Activated T-helper 2 cell treated with anti-CD3 and anti-CD28 coated beads, Interferon-gamma antibody, Interleukin-2, Interleukin-4, amounts not matched to agents 10 μg/mL and 5 μg/mL and 100 μg/mL, durations not matched to agents 14 hours and 24 hours and 36 hours (primary cell): ENCODE measurements at places on chromosomes 13 and 19. TPM values are rescaled to one million over a fixed set of nuclear protein-coding genes. Genes with fewer than 3 reads are reported as not detected.

- no peak for DNase-seq
Observed at GRCh38 chr13:71775966-71776365, 91.0 kb downstream of the DACH1 start.

GRCh38 chr13:77979721-77980385 lies 61.2 kb upstream of the EDNRB start:
- no peak for DNase-seq

- no peak for DNase-seq
Observed at GRCh38 chr13:46903748-46904147, 6.9 kb upstream of the HTR2A start.

DNA sequence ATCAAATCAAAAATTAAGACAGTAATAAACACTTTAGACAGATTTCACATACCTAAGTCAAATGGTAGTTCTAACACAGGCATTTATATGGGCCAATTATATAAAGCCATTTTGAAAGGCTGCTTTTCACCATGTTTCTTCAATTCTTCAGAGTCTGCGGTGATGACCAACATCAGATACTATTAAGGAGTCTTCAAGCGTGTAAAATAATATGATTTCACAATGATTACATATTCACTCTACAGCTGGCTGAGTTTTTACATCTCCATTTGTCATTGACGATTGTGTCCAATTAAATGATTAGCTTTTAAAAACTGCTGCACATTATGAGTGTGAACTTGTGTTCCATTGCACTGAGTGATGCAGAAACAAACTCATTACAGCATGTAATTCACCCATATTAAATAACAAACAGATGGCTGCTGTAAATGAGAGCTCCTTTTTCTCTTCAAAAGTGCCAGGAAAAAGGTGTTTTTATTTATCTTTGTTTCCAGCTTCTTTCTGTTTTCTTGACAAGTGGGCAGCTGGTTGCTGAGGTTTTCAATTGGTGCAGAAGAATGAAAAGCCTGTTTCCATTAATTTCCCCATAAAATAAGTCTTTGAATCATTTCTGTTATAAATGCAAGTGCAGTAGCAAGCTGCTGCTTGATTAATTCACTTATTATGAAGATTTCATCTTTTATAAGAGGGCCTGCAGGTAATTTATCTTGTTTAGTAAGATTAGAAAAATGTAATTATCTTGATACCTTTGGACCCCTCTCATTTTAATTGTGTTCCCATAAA lies 676.1 kb upstream of the KLHL1 start:
- no peak for DNase-seq

The AKAP11 gene
- 34.9 and 35.0 TPM in 2 replicates for total RNA-seq

The SHANK1 gene
- not detected in 2 replicates for total RNA-seq

DNA sequence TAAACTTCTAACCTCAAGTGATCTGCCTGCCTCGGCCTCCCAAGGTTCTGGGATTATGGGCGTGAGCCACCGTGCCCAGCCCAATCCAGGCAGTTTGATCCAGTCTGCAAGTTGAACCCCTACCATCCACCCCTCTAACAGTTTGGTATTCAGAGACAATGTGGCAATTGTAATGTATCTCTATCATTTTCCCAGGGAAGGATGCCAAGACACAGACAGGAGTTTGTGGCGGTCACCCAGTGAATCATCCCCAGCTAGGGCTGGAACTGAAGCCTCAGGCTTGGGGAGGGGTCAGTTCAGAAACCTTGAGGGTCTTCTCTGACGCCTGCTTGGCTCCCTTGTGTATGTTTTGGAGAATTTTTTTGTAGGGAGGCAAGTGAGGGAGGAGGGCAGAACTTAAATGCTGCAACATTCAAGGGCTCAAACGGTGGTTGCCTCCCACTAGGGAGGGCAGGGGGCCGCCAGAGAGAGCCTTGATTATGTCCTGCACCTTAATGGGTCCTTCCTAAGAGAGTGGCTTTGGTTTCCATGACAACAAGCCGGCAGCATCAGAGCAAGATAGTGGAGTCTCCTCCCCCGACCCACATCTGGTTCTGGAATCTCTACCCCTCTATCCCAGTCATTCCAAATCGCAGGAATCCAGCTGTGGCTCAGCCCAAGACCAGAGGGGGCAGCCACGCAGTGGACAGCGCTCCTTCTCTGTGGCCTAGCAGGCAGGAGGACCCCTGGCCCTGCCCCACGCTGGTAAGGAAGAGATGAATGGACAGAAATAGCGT lies 14.9 kb upstream of the FEM1A start:
- no peak for DNase-seq

The RAB4B gene
- 50.1 and 50.4 TPM in 2 replicates for total RNA-seq

GRCh38 chr13:105774739-105775460 lies 760.6 kb downstream of the EFNB2 start:
- DNase-seq: no peak

- no peak for DNase-seq
Observed at GRCh38 chr13:63948045-63948444, 2532.4 kb upstream of the PCDH20 start.

The PDE4C gene
- total RNA-seq: 0.14 TPM in 2 replicates

GRCh38 chr19:34033880-34034279 lies 138.4 kb upstream of the LSM14A start:
- no peak for DNase-seq

The SSC5D gene
- 0.41 and 0.71 TPM in 2 replicates for total RNA-seq

- DNase-seq: no peak
Observed at GRCh38 chr13:93462151-93462550, 235.5 kb downstream of the GPC6 start.

DNA sequence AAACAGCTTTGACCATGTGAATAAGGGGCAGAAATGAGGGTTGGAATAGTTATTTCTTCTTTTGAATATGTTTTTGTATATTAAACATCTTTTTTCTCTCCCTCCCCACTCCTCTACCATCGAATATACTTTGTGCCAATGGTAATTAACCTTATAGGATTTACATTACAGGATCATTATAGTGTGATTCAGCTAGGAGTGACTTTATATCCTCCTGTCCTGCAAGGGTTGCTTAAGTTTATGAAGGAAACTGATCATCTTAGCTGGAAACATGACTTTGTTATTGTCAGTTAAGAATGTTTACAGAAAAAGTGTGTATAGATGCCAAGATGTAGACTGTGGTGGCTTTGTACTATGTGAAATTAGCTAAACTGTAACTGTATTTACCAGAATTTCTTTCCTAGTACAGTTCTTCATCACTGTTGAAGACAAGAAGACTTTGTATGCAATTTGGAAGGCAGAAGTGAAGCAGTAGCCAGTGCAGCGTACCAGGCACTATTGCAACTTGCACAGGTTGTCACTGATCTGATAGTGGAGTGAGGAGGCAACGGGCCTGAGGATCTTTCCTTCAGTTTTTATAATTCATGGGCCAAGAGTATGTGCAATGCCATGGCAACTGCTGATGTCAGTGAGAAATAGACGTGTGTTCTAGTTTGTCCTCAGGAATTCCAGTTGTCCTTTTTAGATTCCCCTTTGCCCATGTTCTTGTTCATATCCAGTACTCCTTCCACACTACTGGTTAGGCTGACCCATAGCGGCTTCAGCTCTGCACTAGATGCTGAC lies 8.2 kb upstream of the PAN3 start:
- no peak for DNase-seq

The GPR4 gene
- not detected in 2 replicates for total RNA-seq

GRCh38 chr13:28955264-28955966 lies 135.3 kb downstream of the MTUS2 start:
- DNase-seq: no peak

DNA sequence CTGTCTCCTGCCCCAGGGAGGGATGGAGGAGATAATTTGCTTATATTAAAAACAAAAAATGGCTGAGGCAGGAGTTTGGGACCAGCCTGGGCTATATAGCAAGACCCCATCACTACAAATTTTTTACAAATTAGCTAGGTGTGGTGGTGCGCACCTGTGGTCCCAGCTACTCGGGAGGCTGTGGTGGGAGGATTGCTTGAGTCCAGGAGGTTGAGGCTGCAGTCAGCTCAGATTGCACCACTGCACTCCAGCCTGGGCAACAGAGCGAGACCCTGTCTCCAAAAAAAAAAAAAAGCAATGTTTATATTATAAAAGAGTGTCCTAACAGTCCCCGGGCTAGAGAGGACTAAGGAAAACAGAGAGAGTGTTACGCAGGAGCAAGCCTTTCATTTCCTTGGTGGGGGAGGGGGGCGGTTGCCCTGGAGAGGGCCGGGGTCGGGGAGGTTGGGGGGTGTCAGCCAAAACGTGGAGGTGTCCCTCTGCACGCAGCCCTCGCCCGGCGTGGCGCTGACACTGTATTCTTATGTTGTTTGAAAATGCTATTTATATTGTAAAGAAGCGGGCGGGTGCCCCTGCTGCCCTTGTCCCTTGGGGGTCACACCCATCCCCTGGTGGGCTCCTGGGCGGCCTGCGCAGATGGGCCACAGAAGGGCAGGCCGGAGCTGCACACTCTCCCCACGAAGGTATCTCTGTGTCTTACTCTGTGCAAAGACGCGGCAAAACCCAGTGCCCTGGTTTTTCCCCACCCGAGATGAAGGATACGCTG lies 184.0 kb downstream of the KDM4B start:
- DNase-seq: no peak

- peak; percentile 43 for DNase-seq
Observed at GRCh38 chr13:50236898-50237318, 221.7 kb downstream of the KCNRG start.

- no peak for DNase-seq
Observed at GRCh38 chr19:44722131-44723121, 23.5 kb downstream of the CEACAM16 start.

The TMIGD2 gene
- total RNA-seq: 9.2 and 10.8 TPM in 2 replicates

DNA sequence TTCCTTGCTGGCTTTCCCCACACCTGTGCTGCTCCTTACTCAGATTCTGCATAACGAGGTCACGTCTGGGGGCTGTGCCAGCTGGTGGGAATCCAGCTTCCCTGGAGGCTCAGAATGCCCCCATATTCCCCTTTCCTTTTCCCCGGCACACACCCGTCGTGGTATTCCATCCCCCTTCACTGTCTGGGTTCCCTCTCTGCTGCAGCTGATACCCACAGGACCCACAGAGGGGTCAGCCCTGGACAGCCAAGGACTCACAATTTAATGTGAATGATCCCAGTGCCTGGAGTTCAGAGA lies 4.2 kb upstream of the MYH14 start:
- no peak for DNase-seq

GRCh38 chr19:22608441-22608840 lies 25.7 kb upstream of the ZNF492 start:
- DNase-seq: no peak

The SPACA4 gene
- total RNA-seq: not detected in 2 replicates

GRCh38 chr13:26584713-26585112 lies 27.2 kb downstream of the WASF3 start:
- DNase-seq: no peak

DNA sequence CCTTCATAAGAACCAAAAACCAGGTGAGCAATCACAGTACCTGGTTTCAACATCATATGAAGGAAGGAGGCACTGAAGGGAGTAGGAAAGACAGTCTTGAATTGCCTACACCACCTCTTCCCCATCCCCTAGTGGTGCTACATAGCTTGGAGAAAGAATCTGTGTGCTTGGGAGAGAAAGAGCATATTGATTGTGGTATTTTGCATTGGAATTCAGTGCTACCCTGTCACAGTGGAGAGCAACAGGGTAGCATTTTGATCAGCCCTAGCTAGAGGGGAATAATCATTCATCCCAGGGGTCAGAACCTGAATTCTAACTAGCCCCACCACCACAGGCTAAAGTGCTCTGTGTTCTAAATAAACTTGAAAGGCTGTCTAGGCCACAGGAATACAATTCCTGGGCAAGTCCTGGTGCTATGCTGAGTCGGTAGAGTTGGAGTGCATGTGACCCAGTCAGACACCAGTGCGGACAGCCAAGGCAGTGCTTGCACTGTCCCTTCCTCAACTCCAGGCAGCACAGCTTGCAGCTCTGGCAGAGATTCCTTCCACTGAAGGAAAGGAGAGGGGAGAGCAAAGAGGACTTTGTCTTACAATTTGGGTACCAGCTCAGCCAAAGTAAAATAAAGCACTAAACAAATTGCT lies 158.7 kb downstream of the VWA8 start:
- no peak for DNase-seq

GRCh38 chr19:739998-740715 lies 10.8 kb upstream of the MISP start:
- DNase-seq: no peak

- DNase-seq: no peak
Observed at GRCh38 chr19:4977299-4978174, 8.6 kb downstream of the KDM4B start.

The SCEL gene
- not detected in 2 replicates for total RNA-seq

The CYP4F2 gene
- total RNA-seq: not detected in 2 replicates

The AMH gene
- 4.3 TPM in 2 replicates for total RNA-seq

The CYP4F22 gene
- total RNA-seq: 0.14 TPM in 2 replicates

The KCNJ14 gene
- 2.0 and 2.1 TPM in 2 replicates for total RNA-seq

GRCh38 chr13:70723732-70724131 lies 615.5 kb upstream of the KLHL1 start:
- no peak for DNase-seq

GRCh38 chr19:10667867-10668266 lies 13.7 kb downstream of the ILF3 start:
- no peak for DNase-seq

- no peak for DNase-seq
Observed at GRCh38 chr19:42269478-42270345, 660 bp downstream of the CIC start.

DNA sequence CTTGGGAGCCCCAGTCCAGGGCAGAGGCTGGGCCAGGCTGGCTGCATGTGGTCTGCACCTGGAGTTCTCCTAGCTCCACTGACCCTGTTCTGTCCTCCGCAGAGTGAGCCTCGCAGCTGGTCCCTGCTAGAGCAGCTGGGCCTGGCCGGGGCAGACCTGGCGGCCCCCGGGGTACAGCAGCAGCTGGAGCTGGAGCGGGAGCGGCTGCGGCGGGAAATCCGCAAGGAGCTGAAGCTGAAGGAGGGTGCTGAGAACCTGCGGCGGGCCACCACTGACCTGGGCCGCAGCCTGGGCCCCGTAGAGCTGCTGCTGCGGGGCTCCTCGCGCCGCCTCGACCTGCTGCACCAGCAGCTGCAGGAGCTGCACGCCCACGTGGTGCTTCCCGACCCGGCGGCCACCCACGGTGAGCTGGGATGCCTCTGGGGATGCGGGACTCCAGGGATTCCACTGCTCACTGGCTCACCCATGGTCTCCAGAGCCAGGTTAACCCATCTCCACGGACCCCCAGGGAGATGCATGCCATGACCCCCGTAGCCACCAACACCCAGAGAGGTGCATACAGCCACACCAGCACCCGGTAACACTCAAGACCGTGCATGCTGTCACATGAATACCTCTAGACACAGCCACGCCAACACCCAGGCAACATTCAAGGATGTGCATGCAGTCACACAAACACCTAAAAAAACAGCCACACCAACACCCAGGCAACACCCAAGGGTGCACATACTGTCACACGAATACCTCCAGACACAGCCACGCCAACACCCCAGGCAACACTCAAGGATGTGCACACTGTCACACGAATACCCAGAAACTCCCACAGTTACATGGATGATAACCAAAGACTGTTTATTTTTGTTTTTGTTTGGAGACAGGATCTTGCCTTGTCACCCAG lies 8.2 kb downstream of the PKN1 start:
- no peak for DNase-seq

The NOTCH3 gene
- total RNA-seq: not detected in 2 replicates

- no peak for DNase-seq
Observed at GRCh38 chr13:109241160-109241559, 545.2 kb downstream of the IRS2 start.

- DNase-seq: no peak
Observed at GRCh38 chr13:98050041-98050466, 92.8 kb upstream of the FARP1 start.

The SIGLEC5 gene
- not detected in 2 replicates for total RNA-seq

The C13orf46 gene
- total RNA-seq: 0.16 and 0.27 TPM in 2 replicates

- no peak for DNase-seq
Observed at GRCh38 chr13:29771247-29771646, 79.2 kb downstream of the UBL3 start.

- no peak for DNase-seq
Observed at GRCh38 chr13:63107179-63107943, 1691.7 kb upstream of the PCDH20 start.

GRCh38 chr19:45102481-45102880 lies 9.5 kb downstream of the PPP1R37 start:
- DNase-seq: no peak

The ZNF805 gene
- total RNA-seq: 6.6 and 6.9 TPM in 2 replicates
